ENCODE measurements at places on chromosomes 7 and 10.

DNA sequence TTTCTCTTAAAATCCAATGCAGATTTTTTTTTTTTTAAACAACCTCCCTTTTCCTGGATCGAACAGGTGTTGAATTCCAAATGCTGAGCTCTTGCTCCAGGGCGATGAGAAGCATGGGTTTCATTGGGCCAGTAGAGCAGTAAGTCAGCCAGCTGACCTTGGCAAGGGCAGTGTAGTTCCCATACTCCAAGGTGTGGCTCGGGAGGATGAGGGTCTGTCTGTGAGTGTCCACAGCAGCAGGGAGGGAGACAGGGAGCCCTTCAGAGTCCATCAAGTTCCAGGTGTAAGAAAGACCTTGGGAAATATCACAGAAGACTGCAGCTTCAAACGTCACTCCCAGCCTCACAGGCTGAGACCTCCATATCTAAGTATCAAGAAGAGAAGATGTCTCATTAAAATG, 50.4 kb downstream of the PKD1L1 start:
- no peak for DNase-seq

- no peak for DNase-seq
Measured at GRCh38 chr10:16893664-16894063, 76.4 kb upstream of the RSU1 start.

GRCh38 chr10:48797830-48798229, 113.2 kb downstream of the WDFY4 start:
- DNase-seq, result no peak

DNA sequence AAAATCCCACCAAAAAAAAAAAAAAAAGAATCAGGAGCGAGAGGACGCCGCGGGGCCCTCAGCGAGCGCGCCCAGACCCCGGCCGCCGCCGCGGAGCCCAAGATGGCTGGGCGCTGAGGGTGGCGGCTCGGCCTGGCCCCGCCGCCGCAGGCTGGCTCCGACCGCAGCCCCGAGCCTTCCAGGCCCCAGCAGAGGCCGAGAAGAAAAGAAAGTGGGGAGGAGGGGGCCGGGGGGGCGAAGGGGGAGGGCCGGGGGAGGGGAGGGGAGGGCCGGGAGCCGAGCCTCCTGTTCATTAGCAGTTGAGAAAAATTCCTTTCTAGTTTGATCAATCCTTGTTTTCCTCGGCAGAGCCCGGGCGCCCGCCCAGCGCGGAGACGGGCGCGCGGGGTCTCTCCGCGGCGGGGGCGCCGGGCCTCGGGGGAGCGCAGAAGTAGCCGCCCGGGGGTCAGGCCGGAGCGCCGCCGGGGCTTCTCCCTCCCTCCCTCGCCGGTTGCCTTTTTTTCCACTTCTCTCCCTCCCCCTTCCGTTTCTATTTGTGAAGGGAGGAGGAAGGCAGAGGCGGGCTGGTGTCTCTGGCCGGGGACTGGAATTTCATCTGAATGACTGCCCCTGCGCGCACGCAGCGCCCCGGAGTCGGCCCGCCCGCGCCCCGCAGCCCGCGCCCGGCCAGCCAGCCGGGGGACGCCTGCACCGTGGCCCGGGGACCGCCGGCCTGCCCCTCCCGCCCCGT, 778 bp upstream of the TRIM8 start:
- DNase-seq, result peak; percentile 75

- no peak for DNase-seq
Measured at GRCh38 chr10:14439451-14440259, 108.9 kb upstream of the FRMD4A start.

- no peak for DNase-seq
Measured at GRCh38 chr7:117227091-117227490, 95.8 kb downstream of the WNT2 start.

Measured in right lobe of liver (tissue), 6 donors.